ENCODE measurements at places on chromosomes 7 and 10.

DNA sequence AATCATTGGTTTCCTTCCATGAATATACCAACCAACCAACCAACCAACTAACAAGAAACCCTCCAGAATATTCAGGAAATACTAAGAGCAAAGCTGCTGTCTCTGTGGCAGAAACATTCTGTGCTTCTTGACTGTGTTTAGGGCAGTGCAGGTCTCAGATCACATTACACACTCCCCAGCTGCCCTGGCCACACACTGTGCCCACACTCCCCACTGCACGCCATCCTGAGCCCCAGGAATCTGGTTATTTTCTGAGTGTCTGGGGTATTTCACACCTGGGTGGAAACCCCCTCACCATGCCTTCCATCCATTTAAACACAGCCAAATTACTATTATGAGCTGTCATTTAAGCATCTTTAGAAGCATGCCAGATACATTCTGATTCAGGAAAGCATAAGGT, 183.7 kb upstream of the ANK3 start:
- no peak for DNase-seq

- no peak for DNase-seq
Observed at GRCh38 chr10:50332108-50332842, 81.0 kb upstream of the ASAH2 start.

DNA sequence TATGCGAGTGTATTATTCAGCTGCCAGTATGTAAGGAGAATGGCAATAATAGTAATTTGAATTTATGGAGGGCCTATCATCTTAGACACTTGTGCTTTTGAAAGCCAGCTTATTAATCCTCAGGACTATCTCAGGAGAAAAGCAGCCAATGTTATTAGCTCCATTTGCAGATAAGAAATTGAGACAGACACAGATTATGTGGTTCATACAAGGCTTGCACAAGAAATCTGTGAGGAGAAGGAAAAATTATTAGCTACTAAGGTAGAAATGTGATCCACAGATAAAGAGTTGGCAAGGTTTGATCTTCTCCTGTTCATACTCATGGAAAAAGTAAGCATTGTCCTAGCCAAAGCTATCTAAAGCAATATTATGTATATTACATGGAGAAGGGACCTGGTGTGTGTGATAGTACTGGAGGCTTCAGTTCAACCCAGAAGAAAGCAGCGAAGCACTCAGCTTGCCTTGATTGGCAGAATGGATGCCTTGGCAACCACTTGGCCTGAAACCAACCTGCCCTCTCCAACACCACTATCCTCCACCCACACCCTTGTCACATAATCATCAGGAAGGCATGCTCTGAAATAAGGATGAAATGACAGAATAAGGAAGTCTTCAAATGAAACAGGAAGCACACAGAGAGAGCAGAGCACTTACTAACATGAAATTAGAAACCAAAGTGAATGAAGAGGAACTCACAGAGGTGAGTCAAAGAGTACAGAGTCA, 18.0 kb downstream of the MACC1 start:
- DNase-seq, result peak; percentile 46

DNA sequence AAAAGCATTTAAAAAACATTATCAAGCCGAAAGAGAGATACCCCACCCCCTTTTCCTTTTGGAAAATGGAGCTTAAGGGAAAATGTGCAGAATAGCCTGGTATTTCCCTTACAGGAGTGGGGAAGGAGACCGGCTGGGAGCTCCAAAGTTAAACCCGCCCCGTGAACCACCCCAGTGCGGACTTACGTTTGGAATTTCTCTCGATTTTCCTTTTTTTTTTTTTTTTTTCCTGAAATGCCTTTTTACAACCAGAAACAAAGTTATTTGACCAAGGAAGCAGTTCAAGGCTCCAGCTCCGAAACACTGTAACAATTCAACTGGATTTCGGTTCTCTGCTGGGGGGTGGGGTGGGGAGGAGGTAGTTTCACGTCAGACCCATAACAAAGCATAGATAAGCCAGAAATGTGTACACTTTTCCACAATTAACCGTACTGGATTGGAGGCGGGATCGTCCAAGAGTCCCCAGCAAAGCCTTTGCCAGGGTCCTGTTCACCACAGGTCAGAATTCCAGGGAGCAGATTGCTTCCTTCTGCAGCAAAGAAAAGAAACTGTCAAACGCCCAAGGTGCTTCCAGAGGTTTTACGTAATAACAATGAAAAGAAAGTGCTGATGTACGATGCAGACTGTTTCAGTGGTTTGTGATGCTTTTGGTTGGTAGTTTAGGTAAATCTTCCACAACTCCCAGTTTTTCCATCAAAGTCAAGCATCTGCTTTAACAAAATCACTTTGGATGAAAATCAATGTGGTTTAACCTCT, 6.7 kb downstream of the SKIDA1 start:
- no peak for DNase-seq

DNA sequence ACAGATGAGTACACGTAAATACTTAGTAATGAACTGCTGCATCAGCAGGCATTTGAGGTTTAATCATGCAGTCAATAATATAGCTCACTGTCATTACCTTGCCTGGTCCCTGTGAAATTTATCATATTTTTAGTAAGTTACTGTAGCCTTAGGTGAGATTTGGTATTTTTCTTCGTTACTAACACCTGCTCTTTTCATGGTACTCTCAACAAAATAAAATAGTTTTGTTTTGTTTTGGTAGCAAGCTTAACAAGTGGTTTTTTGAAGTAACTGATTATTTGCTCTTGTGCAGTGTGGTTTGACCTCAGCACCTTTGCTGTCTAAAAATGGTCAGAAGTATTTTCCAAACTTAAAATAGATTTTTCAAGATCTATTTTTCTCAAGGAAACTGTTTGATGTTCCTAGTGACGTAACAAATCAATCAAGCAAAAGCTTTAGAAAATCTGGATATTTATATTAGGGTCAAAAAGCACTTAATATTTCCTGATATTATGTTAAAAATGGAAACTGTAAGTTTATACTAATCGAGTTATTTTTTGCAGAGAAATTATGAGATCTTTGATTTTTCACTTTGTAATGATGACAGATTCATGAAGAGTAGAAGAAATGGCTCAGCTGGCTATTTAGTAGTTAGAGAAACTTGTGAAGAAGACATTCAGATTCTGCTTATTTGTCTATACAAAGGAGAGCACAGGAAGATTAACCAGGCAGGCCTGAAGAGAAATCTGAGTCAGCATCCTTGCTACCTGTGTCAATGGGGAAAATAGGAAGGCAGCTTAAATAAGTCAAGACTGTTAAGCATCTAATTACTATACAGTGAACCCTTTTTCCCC, 21.0 kb upstream of the RPA3 start:
- DNase-seq, result no peak

GRCh38 chr7:43294080-43294630, 181.7 kb downstream of the HECW1 start:
- DNase-seq, result no peak

GRCh38 chr10:34723750-34724149, 91.3 kb downstream of the PARD3 start:
- DNase-seq, result no peak

DNA sequence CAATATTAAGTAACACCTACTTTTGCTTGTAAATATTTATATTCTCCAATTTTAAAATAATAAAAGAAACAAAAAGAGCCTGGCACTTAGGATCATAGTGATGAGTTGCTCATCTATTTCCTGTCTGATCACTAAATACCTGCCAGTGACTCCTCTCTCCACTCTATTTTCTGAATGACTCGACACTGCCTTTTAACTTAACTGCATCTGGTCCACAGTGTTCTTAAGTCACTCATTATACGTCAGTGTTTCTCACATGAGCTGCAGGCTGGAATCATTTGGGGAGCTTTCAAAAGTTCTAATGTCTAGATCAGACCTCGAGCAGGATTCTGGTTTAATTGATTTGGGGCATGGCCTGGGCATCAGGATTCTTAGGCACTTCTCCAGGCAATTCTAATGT, 78.0 kb upstream of the AGBL3 start:
- no peak for DNase-seq

DNA sequence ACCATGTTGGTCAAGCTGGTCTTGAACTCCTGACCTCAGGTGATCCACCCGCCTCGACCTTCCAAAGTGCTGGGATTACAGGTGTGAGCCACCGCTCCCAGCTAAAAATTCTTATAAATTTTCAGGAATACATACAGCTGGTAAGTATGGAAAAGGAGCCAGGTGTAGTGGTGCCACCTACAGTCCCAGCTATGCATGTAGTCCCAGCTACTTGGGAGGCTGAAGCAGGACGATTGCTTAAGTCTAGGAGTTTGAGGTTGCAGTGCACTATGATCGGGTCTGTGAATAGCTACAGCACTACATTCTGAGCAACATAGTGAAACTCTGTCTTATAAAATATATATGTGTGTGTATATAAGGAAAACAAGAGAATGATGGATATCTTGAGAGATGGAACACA, 19.0 kb downstream of the LDB1 start:
- DNase-seq, result no peak

DNA sequence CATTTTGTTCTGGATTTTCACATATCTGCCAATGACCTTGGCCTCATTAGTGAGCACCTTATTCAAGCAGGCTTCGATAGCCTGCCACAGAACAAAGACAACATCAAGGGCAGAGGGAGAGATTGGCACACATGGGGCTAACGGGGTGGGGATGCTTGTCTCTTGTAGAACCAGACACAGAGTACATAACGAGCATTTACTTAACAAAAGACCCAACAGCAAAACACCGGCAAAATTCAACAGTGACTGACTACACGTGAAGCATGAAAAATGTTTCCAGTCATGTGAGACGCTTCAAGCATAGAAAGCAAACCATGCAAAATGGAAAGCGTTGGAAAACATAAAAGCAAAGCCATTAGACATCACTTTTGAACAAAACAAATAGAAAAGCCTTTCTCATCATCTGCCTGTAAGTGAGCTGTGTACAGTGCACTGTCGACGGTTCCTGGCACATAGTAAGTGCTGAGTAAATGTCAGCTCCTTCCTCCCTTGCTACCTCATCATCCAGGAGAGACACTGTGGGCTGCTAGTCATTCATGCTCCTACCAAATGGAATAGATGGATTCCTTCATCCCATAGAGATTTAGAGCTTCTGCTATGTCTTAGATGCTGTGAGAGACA, 134.4 kb upstream of the AGK start:
- DNase-seq, result no peak

GRCh38 chr10:51706225-51706624, 6.8 kb upstream of the CSTF2T start:
- no peak for DNase-seq

DNA sequence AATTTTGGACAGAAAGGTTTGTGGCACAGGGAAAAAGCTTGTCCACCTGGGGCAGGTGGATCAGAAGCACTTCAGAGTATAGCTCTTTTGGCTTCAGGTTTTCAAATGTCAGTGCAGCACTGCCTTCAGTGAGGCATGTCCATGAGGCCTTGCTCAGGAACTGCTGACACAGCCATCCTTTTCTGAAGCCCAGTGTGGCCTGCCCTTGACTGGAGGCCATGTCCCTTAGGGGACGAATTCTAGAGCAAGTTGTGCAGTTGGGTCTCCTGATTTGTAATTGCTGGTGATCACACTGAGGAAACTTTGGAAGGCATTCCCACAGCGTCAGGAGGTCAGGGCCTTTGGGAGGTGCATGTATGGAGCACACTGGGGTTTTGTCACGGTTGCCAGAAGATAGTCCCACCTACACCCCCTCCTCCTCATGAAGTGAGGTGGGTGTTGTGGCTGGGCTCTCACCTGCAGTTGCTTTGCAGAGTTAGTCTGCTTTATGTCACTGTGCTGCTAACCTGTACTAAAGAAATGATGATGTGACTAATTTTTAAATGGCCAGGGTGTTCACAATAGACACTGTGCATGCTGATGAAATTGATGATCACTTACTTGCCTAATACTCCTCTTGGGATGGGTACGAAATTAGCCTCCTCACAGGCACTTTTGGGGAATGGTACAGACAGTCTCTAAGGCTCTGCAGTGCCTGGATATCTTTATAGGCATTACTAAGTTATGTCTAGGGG, 41.7 kb downstream of the OGDH start:
- no peak for DNase-seq

GRCh38 chr7:77415823-77416620, at the start of gene GSAP:
TSS of gene GSAP (minus strand) at chr7:77416349. CDS start at chr7:77416321, 28 bp downstream.
- no peak for DNase-seq

GRCh38 chr7:75920431-75921161, 5.6 kb downstream of the POR start:
- DNase-seq, result no peak

- DNase-seq, result no peak
Observed at GRCh38 chr7:5492636-5493020, 69.0 kb upstream of the TNRC18 start.

DNA sequence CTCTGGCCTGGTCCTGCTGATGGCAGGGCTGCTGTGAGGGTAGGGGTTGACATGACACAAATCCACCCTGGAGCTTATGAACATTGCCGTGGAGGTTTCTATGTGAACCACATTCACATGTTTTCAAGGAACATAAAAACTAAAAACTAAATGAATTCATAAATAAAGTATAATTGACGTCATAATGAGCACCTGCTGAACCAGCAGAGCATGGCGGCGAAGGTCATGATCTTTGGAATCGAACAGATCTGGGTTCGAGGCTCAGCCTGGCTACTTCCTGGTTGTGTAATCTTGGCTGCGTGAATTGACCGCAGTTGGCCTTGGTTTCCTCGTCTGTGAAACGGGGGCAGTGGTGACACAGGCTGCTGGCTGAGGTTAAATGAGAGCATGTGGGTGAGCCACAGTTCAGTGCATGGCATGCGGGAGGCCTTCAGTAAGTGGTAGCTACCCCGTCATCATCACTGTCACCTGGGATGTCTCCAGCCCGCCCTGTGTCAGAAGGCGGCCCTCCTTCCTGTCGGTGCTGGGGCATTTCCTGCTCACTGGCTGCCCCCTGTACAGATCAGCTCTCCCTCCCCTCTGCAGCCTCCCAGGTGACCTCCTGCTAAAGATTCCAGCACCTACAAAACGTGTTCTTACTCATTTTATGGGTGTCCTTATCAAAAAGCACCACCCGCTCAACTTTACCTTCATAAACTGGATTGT, 190.3 kb upstream of the SHH start:
- no peak for DNase-seq

- DNase-seq, result no peak
Observed at GRCh38 chr10:120599200-120599724, 142.2 kb downstream of the PLPP4 start.
